ENCODE measurements at places on chromosomes 12 and 14.

DNA sequence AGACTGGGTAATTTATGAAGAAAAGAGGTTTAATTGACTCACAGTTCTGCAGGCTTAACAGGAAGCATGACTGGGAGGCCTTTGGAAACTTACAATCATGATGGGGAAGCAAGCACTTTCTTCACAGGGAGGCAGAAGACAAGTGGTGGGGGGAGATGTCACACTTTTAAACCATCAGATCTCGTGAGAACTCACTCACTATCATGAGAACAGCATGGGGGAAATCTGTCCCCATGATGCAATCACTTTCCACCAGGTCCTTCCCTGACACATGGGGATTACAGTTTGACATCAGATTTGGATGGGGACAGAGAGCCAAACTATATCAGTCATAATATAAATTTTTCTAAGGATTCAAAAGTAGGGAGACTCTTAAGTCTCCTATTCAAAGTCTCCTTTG is 46.0 kb downstream of the SPIC start:
- no peak for DNase-seq

- DNase-seq: no peak
Measured at GRCh38 chr12:49461221-49461620, 77.6 kb upstream of the KCNH3 start.

DNA sequence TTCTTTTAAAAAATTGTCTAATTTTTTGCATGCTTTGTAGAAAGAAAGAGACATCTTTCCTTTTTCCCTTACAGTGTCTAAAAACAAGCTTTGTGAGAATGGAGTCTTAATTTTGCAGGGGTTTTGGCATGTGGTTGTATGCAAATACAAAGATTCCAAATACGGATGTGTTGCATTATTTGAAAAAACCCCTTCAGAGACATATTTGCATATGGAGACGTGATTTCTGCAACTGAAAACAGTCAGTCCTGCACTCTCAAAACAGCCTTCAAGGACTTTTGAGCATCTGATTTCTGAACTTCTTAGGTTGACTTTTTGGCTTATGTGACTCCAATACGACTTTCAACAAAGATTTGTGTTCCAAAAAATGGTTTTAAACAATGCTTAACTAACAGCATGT is 7.8 kb downstream of the IRAK3 start:
- no peak for DNase-seq

GRCh38 chr14:55938249-55938791 is 179.9 kb upstream of the PELI2 start:
- DNase-seq: no peak

DNA sequence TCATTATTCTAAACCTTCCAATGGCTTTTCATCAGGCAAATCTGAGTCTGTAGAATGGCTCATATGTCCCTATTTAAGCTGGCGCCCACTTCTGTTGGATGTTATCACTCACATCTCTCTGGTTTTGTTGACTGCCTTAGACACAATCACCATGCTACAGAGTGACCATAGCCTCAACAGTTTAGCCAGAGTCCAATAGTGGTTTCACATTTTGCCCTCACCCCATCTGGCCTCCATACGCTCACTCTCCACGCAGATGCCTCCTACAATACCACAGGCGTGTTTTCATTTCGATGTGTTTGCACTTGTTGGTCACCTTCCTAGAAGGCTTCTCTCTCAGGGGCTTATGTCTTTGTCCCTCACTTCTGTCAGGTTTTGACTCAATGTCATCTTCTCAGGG is 3.4 kb downstream of the KLRB1 start:
- DNase-seq: no peak

DNA sequence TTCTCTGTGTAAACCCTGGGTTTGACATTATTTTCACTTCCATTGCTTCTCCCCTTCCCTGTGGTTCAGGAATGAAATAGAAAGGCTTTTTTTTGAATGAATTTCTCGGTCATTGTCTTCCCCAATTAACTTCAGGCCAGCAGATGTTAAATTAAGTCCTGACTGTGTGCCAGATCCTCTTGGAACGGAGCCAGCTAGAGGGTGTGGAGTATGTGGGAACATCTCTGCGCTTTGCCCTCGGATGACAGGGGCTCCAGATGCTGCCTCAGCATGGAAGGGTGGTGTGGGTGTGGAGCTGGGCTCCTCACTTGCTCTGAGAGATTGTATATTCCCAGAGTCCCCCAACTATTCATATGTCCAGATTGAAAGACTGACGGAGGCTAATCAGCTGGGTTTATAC is 13.1 kb downstream of the KRT85 start:
- DNase-seq: no peak

DNA sequence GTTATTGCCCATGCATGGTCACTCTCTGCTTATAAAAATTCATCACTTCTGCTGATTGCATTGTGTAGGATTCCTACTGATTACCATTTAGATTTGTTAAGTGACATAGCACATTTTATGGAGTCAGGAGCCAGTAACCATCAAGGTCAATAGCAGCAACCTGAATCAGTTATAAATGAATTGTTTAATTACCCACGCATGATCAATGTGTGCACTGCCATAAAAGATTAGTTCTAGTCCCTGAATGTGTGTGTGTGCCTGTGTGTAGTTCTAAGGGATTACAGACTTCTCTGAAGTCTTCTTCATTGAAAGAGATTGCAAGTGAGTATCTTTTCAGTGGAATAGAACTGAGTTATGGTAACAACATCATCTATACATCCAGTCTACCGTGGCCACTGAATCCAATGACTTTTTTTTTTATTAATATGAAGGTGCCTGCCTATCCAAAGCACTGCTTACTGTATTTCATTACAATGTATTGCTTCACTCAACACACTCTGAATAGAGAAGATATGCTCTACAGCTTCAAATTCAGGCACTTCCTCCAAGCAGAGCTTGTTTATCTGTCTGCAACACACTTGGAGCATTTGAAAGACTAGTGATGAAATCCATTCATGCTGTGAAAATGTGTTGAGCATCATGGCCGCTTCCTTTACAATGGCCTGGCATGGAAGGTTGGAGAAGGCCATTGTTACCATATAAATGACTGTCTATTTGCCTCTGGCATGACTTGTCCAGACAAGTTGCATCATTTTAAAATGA is 381.7 kb downstream of the DIO2 start:
- DNase-seq: no peak

DNA sequence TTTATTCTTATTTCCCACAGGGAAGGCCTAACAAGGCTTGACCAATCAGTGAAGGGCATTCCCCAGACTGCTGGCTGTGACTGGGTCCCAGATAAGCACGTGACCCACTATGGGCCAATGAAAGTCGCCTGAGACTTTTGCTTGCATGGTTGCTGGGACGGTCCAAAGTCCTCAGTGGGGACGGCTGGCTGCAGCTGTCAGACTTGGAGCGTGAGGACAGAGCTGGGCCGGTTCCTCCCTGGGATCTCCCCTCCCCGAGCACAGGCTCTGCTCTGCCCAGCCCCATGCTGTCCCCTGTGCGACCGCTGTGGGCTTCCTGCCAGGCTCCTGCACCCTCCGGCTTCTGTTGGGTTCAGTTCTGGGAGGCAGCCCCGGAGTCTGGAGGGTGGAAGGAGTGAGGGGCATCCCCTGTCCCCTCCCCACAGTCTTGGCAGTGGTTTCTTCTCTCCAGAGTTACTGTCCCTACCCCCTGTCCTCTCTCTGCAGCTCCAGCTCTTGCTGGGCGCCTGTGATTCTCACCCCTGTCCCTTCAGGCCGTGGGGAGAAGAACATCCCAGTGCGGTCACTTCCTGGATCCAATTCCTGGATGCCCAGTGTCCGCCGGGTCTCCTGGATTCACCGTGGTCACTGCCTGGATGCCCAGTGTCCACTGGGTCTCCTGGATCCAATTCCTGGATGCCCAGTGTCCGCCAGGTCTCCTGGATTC is 50.1 kb downstream of the GALNT9 start:
- no peak for DNase-seq

DNA sequence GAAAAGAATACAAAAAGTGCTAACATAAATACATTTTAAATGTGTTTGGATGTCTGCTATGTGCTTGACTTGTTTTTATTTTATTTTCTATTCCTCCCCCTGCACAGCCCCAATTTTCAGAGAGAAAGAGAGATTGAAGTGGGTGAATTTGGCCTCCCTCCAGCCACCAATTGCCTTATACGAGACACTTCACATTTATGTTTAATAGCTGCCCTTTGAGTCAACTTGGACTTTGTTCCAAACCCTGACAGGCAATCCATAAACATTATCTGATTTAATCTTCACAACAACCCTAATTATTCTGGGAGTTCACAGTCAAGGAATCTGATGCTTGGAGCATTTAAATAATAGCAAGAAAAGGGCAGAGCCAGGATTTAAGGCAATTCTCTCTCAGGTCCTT is 161.7 kb downstream of the SLC15A4 start:
- DNase-seq: no peak

DNA sequence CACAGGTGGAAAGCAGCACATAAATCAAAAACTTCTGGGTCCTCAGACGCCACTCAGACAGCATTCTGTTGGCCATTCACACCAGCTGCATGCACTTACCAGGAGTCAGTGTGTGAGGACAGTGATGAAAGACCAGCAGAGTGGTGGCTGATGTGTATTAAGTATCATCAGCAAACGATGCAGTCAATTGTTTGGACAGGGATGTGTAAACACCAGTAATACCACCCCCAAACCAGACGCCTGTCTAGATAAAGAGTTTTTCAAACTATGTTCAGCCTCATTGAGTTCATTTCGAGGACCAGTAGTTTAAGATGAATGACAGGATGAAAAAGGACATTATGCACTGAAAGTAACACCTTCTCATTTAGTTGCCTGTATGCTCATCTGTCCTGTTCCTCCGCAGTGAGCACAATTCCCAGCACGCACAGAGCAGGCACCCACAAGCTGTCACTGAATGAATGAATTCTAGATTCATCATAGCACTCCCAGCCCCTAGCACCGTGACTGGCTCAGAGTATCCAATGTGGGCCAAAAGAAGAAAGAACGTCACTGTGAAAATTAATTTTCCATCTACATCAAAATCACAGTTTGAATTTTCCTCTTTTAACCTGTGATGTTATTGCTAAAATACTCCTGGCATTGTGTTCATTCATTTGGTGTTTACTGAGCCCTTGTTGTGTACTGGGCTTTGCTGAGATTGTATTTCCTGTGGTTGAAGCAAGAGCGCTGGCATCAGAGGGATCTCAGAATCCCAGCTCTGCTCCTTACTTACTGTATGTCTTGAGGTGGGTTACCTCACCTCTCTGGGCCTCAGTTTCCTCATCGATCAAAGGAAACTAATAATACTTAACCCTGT is 124.8 kb upstream of the NOS1 start:
- DNase-seq: no peak

- no peak for DNase-seq
Measured at GRCh38 chr12:63440048-63440447, 228.2 kb downstream of the DPY19L2 start.

GRCh38 chr12:13074396-13075117 is 28.9 kb downstream of the GSG1 start:
- no peak for DNase-seq

- DNase-seq: no peak
Measured at GRCh38 chr12:111759991-111760390, 6.7 kb upstream of the ALDH2 start.

DNA sequence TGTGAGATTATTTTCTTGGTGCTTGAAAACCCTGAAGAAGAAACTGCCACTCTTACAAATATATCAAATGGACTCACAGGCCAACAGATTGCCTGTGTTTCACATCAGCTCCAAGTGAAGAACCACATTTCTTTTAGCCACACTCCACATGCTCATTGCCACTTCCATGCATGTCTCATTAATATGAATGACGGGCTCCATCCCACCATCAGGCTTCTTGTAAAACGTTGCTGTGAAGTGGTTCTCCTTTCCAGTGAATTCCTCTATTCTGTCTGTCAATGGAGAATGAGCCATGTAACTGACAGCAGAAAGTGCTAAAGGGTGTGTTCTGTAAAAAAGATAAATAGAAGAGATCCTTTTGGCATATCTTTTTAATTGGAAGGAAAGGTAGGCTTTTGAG is 188.2 kb upstream of the RMST start:
- DNase-seq: no peak

DNA sequence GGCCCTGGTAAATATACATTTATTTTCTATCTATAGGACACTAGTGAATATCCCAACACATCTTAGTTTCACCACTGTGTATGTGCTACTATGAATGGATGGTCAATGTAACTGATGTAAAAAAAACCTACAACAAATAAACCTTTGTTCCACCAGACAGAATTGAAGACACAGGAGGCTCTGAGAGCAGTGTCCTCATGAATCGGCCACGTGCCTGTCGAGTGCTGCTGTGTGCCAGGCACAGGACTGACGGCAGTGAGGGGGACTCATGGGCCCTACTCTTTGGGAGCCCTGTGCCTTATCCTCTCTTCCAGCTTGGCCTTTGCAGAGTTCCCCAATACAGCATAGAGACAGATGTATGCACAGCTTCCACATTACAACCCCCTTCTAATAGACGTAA is 18.2 kb downstream of the CINP start:
- DNase-seq: no peak

- DNase-seq: no peak
Measured at GRCh38 chr12:65923228-65923627, 98.9 kb downstream of the HMGA2 start.

DNA sequence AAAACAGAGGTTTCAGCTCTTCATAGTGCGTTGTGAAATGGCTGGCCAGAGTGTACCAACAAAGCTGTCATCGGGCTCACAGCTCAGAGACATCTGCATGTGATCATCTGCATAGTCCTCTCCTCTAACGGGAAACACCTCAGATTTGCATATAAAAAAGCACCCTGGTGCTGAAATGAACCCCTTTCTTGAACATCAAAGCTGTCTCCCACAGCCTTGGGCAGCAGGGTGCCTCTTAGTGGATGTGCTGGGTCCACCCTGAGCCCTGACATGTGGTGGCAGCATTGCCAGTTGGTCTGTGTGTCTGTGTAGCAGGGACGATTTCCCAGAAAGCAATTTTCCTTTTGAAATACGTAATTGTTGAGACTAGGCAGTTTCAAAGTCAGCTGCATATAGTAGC is 14.3 kb upstream of the PAPLN start:
- no peak for DNase-seq

DNA sequence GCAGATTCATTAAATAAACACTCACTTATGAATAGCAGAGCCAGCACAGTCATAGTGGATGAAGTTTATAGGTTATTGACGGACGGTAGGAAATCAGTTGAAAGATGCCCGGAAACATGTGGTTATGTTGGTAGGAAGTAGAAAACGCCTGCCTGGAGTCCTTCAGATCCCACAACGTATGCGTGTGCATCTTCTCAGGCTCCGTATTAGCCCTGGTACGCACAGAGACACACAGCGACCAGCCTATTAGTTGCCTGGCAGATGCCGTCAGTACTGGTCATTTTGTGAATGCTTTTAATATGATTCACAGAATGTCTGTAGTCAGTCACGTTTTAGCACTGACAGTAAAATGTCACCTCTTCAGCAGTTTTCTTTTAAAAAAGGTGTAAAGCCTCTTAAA is 196.4 kb downstream of the RGS6 start:
- no peak for DNase-seq

DNA sequence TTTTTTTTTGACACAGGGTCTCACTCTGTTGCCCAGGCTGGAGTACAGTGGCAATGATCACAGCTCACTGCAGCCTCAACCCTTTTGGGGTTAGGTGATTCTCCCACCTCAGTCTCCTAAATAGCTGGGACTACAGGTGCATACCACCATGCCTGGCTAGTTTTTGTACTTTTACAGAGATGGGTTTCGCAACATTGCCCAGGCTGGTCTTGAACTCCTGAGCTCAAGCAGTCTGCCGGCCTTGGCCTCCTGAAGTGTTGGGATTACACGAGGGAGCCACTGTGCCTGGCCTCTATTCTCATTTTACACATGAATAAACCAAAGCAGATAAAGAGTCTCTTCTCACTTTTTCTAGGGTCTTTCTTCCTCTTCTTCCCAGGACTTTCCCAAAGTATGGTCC is 3.2 kb downstream of the TOMM20L start:
- no peak for DNase-seq
